ENCODE measurements at places on chromosomes 3 and 15.
A peak's percentile ranks its signal among the peaks of the same experiment; 100 is the strongest.

DNA sequence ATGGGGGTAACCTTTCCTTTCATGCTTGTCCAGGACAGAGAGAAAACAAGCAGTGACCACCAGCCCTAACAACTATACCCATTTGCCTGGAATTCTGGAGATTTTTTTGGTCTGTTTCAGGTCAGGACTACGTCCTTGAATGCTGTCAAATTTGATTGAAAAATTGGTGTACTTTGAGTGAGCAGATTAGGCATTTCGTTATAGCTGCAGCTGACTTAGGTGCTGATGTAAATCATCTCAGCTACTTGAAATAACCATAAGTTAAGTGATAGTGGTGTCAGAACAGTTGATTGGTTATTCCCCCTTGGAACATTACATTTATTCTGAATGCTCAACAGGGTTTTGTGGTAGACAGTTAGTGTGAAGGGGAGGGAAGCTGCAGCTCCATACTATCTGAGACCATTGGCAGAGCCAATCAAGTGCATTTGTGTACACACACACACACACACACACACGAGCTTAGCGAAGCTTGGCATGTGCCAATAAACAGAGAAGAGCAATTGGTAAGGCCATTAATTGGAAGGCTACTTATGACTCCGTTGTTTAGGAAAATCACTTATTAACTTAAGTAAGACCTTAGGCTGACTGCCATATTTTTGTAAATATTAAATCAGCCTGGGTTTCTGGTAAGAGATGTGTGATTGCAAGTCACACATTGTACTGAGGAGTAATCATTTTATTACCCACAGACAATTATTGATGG is 447.8 kb downstream of the MFSD1 start:
- DNase-seq: no peak

DNA sequence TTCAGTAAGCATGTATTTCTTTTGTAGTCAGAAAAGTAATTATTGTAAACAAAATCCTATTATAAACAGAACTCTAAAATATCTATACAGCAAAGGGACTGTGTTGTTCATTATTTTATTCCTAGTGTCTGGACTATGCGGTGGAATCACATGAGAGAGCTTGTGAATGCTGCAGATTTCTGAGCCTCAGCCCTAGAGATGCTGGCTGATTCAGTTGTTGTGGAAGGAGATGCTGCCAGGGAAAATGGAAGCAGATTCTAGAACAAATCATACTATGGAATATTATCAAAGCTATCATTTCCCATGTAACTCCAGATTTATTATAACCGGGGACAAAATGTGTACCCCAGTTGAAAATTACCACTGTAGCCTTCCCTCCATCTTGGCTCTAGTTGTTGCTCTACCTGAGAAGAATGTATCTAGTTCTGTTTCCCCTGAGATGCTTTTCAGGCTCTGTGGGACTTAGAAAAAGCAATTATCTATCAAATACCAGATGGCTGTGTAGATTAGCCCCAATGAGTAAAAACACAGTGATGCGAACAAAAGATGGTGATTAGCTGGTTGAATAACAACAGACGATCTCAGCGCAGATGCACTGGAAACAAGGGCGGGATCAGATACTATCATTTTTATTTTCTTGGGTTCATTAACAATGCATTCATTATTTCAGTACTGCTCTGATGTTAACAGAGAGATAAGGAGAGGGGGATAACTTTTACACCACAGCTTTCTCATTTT is 131.3 kb downstream of the TMEM108 start:
- peak; percentile 52 for DNase-seq

DNA sequence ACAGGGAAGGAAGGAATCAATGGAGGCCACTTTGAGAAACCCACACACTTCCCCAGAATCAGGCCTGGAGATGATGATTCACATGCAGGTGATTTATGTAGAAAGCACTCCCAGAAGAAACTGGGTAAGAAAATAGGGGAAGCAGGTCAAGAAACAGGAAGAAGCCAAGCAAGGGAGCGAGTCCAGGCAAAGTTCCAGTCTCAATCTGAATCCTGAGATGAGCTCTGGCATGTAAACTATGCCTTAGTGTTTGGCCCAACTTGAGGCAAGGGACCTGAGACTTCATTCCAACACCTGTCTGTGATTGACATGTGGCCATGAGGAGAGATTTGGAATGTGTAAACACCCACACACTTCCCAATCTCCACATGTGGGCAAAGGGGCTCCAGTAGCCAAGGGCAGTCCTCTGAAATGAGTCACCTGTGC is 61.6 kb upstream of the CTNNB1 start:
- no peak for DNase-seq

DNA sequence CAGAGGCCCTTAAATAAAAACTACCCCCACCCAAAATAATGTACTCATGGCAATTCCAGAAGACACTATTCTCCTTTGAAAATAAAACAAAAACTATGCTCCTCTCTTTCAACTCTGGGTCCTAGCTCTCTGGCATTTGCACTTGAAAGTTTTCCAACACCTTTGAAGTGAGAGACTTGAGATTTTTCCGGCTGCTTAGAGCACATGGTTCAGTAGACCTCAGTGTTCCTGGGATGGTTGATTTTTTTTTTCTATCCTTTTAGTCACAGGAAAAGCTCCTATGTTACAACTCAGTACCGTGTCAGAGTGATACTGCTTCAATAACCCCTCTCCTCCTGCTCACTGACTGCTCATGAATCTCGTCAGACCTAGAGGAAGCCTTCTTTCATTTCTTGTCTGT is 118.3 kb upstream of the TUSC7 start:
- DNase-seq: no peak

DNA sequence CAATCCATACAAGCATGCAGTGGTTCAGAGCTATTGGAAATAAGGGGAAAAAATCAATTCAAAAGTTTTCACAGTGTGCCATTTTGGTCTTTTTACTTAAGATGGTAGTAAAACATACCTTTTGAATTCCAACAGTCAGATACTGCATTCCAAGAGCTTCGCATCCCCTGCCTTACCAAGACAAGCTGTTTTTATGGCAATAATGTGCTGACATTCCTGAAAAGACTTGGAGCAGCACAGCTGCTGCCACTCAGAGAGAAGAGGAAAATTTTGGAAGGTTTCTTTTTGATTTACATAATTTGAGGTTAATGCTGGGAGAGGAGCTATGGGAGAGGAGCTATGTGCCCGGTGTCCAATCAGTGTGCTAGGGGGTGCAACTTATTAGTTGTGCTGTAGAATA is 148.3 kb downstream of the FEZF2 start:
- DNase-seq: no peak

- DNase-seq: no peak
Measured at GRCh38 chr3:35295906-35296305, 343.4 kb upstream of the ARPP21 start.

DNA sequence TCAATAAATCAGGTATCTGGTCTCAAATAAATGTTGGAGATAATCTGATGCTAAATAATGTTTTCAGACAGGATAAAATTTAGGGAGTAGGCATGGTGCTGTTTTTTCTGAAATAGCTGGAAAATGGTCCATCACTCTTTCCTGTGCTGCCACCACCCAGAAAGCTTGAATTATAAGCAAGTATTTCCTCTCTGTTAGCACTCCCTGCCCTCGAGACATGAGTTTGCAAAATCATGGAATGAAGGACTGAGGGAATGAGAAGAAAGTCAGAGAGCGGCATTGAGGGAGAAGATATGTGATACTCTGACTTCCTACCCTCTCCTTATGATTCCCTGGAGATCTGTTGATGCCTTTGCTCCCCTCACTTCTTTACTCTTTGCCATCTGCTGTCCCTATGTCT is 1095.7 kb downstream of the IGSF11 start:
- no peak for DNase-seq

DNA sequence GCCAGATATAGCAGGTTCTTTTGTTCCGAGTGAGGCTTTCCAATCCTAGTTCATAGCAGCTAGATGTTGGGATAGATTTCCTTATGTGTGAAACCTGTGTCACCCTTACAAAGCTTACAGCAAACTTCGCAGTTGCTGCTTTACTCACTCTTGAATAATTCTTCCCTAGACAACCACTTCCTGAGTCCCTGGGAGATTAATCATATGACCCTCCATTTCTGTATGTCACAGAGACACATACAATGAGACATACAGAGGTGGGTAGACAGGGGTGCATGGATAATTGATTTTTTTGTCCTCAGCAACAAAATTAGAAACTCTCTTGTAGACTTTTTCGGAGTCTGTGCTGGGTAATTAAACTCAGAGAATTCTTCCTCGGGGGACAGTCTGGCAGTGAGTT is 163.2 kb downstream of the NSUN3 start:
- DNase-seq: no peak

Measured in COR-L47 (cell line).